ENCODE measurements at places on chromosomes 2 and 18. TPM values are rescaled to one million over a fixed set of nuclear protein-coding genes. Genes with fewer than 3 reads are reported as not detected.

The GPR35 gene
- 0.09 TPM for total RNA-seq

The SCN9A gene
- 14.0 TPM for total RNA-seq

The EVA1A gene
- 25.2 TPM for total RNA-seq

The RRM2 gene
- 91.4 TPM for total RNA-seq

The XDH gene
- total RNA-seq, result 3.1 TPM
